SW480 (cell line): ENCODE measurements at places on chromosomes 5 and 9.

DNA sequence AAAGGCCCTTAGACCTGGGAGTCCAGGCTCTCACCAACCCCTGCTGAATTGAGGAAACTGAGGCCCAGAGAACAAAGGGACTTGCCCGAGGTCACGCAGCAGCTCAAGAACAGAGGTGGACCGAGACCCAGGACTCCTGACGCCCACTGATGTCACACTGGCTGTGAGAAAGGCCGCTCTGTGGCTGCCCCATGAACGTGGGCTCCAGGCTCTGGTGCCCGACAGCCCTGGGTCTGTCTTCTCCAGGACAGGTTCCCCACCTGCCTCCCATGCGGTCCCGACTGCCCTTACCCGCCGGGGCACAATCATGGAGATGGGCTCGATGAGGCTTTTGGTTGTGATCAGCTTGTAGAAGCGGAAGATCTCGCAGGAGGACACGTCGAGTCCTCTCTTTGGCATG, 9.3 kb upstream of the TRIM14 start:
- DNase-seq, result no peak

GRCh38 chr9:113537229-113537810, 73.8 kb downstream of the RGS3 start:
- no peak for DNase-seq

DNA sequence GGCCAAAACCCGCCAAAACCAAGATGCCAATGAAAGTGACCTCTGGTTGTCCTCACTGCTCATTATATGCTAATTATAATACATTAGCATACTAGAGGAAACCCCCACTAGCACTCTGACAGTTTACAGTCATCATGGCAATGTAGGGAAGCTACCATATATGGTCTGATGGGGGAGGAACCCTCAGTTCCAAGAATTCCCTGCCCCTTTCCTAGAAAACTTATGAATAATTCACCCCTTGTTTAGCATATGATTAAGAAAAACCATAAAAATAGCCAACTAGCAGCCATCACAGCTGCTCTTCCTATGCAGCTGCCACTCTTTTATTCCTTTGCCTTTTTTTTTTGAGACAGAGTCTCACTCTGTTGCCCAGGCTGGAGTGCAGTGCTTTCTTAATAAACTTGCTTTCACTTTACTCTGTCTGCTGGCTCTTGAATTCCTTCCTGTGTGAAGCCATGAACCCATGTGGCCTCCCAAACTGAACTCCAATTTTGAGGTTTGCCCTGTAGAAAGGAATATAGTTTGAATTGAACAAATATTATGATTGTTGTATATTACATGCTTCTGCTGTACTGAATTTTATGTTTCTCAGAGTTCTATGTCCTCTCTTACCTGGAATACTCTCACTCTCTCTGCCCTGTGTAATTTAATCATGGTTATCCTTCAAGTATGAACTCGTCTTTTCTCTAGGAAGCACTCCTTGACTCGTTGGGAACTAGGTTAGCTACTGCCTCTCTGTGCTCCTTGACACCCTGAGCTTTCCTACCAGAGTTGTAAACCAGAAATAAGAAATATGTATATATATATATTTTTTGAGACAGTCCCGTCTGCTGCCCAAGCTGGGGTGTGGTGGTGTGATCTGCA, 59.8 kb downstream of the KIAA1958 start:
- no peak for DNase-seq

DNA sequence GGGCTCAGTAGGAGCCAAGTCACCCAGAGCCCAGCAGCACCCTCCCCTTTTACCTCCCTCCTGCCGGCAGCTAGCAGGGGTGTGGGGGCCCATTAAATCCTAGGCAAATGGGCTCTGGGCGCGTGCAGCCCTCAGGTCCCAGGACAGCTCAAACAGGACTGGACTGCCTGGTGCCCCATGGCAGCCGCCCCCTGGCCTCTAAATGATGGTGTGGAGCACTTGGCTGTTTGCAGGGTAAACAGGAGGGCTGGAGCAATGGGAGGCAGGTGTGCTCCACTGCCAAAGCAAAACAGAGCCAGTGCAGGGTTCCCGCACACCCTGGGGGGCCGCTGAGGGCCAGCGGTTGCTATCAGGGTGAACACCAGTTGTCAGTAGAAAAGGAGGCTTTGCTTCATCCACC, 55.9 kb upstream of the C5orf58 start:
- no peak for DNase-seq

- DNase-seq, result no peak
These were observed 48.3 kb upstream of the POU4F3 start for GRCh38 chr5:146290318-146290717.

DNA sequence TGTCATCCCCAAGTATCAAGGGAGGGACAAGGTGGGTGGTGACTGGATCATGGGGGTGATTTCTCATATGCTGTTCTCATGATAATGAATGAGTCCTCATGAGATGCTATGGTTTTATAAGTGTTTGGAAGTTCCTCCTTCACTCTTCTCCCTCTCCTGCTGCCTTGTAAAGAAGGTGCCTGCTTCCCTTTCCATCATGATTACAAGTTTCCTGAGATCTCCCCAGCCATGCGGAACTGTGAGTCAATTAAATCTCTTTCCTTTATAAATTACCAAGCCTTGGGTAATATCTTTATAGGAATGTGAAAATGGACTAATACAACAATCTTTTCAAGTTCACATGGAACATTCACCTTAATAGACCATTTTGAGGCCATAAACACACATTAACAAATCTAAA, 21.5 kb upstream of the DOCK2 start:
- no peak for DNase-seq

GRCh38 chr5:334903-335739, 13.6 kb downstream of the AHRR start:
- no peak for DNase-seq

DNA sequence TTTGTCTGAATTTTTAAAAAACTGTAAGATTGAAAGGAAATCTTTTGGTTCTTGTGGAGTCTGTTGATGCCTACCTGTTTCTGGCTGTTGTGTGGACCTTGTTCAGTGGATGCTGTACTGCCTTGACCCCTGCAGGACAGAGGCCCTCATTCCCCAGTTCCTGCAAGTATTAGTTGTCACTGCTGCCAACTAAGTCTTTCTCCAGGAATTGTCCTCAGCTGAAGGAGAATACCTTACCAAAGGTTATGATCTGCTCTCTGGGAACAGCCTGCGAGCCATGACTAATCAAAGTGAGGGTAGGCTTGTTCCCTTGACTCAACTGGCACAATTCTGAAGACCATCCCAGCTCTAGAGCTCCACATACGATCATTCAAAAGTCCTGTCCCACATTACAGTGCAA, 145.3 kb upstream of the FST start:
- no peak for DNase-seq

GRCh38 chr5:168481330-168481788, 4.9 kb upstream of the RARS1 start:
- no peak for DNase-seq

GRCh38 chr5:97281257-97281656, 98.2 kb upstream of the RIOK2 start:
- no peak for DNase-seq
